ENCODE measurements at places on chromosomes 7 and 10.

DNA sequence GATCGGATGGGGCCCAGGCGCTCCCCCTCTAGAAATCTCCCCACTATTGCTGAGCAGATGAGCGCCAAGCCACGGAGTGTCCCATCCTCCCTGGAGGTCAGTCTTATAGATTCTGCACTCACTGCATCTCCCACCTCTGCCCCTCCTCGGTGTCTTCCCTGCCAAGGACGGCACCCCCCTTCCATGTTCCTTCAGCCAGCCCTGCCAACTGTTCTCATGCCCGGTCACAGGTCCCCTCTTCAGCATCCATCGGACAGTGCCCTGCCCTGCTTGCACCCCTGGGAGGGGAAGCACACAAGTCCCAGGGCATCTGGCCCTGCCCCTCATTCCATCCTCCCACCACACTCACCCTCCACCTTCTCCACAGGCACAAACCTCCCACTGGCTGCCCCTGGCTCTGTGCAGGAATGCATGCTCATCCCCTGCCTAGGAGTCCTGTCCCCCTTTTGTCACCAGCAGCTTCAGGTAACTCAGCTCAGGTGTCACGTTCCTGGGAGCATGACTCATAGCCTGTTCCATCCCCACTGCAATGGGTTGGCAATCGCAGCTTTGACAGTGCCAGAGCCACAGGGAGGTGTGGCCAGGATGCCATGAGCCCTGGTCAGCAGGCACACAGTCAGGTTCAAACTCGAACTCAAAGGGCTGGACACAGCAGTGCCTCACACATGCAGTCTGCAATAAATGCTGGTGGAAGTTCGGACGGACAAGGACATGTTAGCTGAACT, 234.7 kb upstream of the TCERG1L start:
- DNase-seq, result no peak

DNA sequence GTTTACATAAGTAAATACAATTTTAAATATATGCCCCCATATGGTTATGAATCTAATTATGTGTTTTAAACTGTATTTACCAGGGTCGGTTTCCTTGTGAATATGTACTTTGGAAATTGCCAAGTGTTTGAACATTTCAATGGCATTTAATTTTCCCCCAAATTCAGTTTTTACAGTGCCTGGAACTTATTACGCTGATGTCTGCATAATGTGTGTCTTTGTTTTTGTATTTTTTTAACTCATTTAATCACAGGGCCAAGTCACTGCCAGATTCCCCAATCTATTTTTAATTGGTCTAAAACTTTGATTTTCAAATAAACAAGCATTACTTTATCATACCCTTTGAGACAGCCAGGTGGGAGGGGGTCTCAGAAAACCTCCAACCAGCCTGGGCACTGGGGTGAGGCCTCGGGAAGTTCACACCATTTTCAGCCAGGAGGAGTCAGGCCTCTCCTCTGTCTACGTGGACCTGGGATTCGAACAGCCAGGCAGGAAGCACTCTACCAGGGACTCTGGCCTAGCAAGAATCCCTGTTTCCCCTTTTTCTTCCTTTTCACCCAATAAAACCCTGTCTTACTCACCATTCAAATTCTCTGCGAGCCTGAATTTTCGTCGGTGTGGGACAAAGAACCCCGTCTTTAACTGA, 151.5 kb upstream of the COL1A2 start:
- no peak for DNase-seq

- no peak for DNase-seq
These were observed 48.2 kb upstream of the ODAD2 start for GRCh38 chr10:28047061-28047460.

DNA sequence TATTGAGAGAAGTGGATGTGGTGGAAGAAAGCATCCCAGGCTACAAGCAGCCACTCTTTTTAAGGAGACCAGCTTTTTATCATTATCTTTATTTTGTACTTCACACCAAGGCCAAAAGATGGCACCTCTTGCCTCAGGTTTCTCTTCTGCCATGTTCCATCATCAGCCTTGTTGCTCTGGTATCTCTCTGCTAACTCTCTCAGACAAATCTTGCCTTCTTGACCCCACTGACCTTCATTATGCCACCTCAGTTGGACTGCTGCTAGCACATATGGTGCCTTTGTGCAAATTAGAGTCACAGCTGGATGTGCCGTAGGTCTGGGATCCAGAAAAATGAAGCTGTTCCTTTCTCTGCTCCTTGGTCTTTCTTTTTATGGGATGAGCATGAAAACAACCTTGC, 47.1 kb upstream of the DYNC1I1 start:
- no peak for DNase-seq

DNA sequence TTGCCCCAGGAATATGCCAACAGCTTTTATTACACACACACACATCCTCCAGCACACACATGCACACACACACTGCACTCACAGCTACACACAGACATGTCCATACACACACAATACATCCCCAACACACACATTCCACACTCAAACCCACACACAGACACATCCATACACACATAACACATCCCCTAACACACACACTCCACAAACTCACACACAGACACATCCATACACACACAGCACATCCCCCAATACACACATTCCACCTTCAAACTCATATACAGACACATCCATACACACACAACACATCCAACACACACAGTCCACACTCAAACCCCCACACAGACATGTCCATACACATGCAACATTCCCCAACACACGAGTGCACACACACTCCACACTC, 19.1 kb downstream of the SH3PXD2A start:
- no peak for DNase-seq

DNA sequence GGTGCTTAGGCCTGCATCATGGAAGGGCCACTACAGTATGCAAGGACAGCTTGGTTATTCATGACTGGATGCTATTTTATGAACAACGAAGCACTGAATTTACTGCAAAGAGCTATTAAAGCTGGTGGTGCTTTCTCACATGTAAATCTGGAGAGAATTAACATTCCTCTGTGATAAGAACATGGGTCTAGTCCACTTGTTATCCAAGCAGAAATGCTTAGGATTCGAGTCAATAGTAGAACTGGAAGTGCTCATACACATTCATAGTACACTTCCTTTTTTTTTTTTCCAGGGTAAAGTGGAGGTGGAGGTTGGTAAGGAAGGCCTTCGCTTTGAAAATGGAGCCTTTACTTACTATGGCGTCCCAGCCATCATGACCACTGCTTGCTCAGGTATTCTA, 35.0 kb downstream of the CNNM1 start:
- DNase-seq, result no peak

DNA sequence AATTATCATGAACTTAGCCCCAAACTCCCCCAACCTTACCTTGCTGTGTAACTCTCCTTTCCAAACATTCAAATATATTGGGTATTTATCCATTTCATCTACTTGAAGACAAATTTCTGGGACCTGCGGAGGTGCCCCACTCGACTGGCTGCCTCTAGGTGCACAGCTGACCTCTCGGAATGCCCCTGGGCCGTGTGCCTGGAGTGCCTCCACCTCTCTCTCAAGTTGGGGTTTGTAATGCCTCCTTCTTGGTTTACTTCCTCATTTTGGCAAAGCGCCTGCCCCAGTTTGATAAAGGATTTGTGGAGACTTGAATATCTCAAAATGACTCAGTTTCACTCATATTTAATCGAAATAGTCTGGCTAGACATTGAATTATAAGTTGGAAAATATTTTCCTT, 16.6 kb downstream of the ZNF777 start:
- no peak for DNase-seq

DNA sequence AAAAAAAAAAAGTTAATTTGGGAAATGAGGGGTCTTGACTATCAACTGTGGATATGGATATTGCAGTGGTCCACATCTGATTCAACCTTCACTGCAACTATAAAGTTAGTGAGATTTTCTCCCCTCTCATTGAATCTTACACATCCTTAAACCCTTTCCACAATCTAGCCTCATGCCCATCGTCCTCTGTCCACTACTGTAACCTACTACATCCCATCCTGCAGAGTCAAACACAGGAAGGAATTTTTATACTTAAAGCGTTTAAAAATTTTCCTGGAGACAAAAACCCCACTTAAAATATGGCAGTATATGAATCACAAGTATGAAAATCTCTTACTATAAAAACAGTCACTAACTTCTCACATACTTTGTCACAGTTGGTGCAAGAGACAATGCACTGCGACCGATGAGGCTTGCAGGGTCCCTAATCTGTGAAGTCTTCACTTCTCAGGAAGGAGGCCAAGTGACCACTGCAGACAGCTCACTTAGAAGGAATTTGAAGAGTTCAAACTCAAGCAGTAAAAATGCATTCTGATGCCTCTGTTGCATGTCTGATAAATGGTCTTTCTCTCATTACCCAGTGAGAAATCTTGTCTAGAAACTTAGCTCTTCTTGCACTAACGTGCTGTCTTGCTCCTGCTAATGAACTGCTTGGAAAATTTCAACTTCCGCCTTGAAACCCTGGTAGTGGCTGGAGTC, 50.3 kb upstream of the ST8SIA6 start:
- DNase-seq, result no peak

GRCh38 chr10:115969591-115969990, 303.4 kb downstream of the GFRA1 start:
- DNase-seq, result no peak

- DNase-seq, result no peak
These were observed 349.8 kb downstream of the PTPRN2 start for GRCh38 chr7:158237672-158238335.

GRCh38 chr10:77613476-77614130, 24.0 kb downstream of the KCNMA1 start:
- DNase-seq, result no peak

- no peak for DNase-seq
These were observed 92.0 kb downstream of the MDFIC start for GRCh38 chr7:115013886-115014285.

DNA sequence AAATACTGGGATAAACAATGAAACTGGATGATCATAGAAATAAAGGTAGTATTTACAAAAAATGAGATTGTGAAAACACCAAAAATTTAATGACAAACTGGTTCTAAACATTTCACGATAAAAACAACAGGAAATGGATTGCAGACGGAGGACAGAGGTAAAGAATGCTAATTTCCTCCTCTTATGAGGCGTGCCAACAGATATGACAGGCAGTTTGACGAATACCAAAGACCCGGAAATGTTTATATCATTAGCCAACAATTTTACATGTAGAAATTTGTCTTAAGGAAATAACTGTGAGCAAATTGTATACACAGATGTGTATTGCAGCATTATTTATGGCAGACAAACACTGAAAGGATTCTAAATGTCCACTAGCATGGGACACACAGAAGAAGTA, 162.0 kb upstream of the MGMT start:
- DNase-seq, result no peak

- no peak for DNase-seq
These were observed 56.3 kb downstream of the SFMBT2 start for GRCh38 chr10:7354330-7355047.

DNA sequence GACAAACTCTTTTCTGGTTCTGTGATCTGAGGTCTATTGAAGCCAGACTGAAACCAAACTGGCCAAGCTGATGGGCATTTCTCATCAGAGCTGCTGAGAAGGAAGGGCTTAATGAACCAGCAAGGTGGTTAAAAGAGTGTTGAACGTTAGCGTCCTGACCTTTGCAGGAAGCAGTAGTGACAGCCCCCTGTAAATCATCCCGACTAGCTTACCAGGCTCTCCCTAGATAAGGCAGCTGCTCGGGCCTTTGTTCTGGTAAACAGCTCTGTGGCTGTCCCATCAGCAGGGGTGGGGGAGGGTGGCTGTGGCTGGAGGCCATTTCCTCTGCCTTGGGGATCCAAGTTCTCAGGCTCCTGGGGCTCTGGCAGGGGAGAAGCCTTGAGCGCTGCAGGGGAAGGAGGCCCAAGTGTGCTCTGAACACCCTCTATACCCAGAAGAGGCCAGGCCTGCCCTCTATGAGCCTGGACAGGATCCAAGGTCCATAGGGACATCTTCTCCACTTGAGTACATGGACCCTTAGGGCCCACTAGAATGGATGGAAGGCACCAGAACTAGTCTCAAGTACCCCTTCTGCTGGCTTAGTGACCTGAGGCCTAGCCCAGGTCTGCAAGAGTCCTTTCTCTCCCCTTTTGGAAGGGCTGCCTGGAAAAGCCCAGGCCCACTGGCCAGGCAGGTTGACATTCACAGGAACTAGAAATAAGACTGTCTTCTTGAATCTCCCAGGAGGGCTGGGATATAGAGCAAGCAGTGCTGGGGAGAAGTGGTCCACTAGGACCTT, 134.6 kb downstream of the ARHGAP22 start:
- DNase-seq, result no peak

GRCh38 chr10:48759113-48759901, 74.6 kb downstream of the WDFY4 start:
- DNase-seq, result no peak

- DNase-seq, result no peak
These were observed 900.4 kb upstream of the AUTS2 start for GRCh38 chr7:68697796-68698280.

DNA sequence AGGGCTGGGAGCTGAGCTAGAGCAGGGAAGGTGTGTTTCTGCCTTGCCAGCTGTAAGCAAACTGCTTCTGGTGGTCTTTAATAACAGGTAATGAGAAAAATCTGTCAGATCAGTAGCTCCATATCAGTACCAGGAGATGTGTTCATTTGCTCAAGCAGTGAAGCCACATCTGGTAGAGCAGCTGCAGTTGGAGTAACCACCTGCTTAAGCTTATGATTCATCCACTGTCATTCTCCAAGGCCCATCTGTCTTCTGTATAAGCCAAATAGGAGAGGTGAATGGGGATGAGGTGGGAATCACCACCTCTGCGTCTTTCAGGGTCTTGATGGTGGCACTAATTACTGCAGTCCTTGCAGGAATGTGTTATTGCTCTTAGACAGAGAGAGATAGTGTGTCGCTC, 18.4 kb upstream of the COBL start:
- DNase-seq, result no peak

DNA sequence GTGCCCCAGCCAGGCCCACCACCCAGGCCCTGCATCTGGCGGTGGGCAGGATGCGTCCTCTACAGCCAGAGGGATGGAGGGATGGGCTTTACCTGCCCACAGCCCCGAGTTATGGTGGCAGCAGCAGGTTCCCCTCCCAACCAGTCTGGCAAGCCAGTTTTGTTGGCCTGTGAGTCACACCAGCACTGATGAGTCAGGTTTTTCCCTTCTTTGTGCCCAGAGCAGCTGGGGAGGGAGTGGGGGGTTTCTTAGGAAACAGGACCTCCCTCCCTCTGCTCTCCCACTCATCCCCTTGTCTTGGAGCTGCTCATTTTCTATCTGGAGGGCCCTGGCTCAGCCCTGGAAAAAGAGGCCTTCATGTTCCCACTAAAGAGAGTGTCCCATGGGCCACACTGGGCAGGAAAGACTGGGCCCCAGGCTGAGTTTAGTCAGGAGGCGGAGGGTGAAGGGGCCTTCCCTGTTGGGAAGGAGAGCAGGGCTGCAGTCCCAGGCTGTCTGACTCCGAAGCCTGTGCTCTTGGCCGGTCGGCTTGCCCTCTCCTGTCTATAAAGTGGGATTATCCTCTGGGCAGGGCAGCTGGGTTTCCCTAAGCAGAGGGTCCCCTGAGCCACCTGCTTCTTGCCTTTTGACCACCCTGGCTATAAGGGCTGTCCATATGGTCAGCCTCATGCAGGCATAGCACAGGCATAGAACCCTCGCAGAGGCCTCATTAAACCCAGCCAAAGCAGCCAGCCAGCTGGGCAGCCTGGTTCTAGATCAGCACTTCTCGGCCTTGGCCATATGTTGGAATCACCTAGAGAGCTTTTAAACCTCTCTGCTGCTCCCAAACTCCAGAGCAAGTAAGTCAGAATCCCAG, 30.2 kb upstream of the ANKRD2 start:
- DNase-seq, result no peak
